Inflammatory macrophage (primary cell): ENCODE measurements at places on chromosomes 13 and 19.

GRCh38 chr13:48603375-48603774, 50.4 kb upstream of the CYSLTR2 start:
- DNase-seq, result no peak

DNA sequence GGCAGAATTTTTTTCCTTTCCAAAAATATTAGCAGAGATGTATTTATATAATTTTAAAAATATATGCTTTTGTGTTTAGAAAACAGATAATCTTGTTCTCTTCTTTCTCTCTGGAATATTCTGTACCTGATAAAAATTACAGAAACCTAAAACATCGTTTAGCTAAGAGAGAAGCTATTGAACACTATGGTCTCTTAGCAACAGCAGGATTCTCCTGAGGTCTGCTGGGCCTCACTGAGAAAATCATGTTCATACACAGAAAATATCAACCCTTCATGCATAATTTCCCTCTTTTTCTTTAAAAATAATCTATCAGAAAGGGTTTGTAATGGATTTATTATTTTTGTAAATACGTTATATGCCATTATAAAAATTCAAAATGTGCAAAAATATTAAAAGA, 242.2 kb downstream of the DCLK1 start:
- no peak for DNase-seq

DNA sequence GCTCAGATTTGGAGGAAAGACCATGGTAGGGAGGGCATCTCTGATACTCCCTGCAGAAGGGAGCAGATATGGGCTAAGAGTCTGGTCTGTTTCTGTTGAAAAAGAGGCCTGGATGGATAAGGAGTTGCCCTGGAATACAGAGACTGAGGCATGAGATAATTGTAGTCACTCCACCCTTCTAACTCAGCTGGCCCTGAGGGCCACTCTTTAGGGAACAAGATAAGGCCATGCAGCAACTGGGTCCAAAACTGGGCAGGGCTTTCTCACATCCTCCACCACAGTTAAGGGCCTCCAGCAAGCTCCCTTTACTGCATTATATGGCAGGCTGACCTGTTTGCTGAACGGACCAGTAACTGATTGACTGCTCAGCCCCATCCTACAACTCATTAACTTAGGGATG, 1.3 kb downstream of the ZNF749 start:
- DNase-seq, result no peak

- no peak for DNase-seq
Observed at GRCh38 chr13:59038824-59039223, 1124.9 kb downstream of the DIAPH3 start.

DNA sequence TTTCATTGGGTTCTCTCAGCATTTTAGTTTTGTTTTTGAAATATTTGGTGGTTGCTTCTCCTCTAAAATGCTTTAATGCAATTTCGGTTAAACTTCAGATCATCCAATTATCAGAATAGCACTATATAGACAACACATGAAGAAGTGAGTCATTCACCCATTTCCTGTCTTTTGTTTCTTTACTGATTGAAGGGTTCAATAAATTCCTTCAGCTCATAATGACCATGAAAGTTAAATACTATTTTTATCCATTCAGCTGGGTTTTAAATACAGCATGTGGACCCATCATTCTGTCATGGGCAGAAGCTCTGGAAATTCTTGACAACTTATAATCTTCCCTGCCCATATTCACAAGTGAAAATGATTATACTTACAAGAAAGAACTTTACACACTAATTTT, 187.2 kb downstream of the ITGBL1 start:
- DNase-seq, result no peak

GRCh38 chr19:14475251-14476073, at the start of gene PTGER1:
Gene PTGER1 (minus strand): TSS chr19:14475354. CDS start chr19:14474320, 1,034 bp downstream.
- peak; percentile 20 for DNase-seq

- no peak for DNase-seq
Observed at GRCh38 chr19:13974073-13974472, 21.8 kb downstream of the DCAF15 start.

GRCh38 chr19:50830266-50831025, 2.9 kb downstream of the KLK15 start:
- no peak for DNase-seq

DNA sequence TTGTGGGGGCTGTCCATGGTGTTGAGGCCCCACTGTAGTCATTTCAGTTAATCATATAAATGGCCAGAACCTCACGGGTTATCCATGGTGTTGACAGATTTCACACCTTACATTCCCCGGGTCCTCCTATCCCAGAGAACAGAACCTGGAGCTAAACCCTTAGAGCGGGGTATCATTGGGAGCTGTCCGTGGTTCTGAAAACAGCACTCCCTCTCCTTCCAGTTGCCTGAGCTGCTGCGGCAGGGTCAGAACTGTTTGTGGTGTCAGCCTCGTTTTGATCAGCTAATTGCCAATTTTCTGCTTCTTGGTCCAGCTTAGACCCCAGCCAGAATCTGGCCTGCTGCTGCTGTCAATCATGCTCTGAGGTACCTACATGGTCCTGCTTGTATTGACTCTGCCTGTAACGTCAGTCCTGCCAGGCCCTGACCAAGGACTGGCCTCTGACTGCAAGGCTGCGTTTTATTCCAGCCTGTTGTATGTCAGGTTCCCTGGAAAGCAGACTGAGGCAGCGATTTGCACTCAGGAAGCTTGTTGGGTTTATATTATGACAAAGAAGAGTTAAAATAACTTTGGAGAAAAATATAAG, 55.8 kb upstream of the KCTD15 start:
- DNase-seq, result no peak

DNA sequence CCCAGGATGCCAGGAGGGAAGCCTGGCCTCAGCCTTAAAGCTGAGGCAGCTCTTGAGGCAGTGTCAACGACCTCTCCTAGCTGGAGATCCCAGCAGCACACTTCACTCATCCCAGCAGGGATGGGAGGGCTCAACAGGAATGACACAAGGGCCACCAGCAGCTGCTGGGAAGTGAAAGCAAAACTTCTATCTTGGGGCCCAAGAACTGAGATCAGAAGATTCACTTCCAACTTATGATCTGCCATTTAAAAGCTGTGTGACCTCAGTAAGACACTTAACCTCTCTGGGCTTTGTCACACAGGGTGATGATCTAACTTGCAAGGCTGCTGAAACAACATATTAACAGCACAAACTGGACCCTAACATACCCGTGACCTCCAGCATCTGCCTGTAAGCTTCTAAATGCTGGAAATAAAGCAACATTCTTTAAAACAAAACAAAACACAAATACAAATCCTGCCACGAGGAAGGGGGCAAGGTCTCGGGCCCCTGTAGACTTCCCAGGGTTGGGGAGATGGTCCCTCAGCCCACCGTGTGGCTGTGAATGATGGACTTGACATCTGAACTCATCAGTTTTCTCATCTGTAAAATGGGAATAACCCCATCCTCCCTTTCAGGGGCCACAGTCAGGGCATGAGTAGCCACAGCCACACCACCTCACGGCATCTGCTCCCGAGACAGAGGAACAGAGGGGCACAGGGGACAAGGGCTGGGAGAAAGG, 22.7 kb downstream of the ELL start:
- DNase-seq, result peak; percentile 46

GRCh38 chr19:51811344-51811743, 16.4 kb downstream of the FPR3 start:
- peak; percentile 95 for DNase-seq

DNA sequence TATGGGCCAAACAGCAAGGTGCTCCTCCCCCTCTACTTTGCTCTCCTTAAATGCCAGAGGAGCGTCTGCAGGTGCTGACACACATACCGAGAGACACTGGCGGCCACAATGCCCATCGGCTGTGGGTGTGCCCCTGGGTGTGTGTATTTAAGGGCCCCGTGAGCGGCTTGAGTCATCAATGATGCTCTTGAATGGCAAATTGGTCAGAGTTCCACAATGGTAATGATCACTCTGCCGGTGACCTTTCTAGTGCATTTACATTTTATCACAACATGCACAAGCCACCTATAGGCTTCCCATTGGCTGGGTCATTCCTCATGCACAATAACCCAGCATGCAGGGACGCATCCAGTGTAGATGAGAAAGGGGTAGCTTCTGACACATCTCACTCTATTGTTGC, 124.8 kb downstream of the ZNF536 start:
- no peak for DNase-seq

DNA sequence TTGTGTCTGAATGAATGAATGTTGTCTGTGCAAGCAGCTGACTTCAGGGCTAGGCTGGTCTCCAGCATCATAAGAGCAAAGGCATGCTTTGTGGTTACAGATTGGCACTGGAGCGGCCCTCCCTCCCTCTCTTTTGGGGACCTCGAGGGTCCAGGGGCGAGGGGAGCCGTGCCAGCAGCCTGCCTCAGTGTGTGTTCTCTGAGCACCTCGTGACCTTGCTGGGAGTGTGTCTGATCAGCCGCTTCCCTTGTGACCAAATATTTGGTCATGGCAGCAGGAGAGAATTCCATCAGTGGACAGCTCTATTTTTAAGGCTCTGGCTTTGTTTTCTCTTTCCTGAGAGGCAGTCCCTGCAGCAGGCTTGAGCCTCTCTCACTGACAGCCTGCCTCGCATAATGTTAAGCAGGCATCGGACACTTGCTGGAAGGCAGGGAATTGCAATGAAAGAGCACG, 329.7 kb downstream of the UQCRFS1 start:
- DNase-seq, result no peak

GRCh38 chr13:100059827-100060226, 29.1 kb upstream of the PCCA start:
- DNase-seq, result no peak

- DNase-seq, result no peak
Observed at GRCh38 chr13:107457686-107458085, 757.6 kb downstream of the LIG4 start.

GRCh38 chr19:49949742-49950589, 11.0 kb downstream of the SIGLEC11 start:
- no peak for DNase-seq

DNA sequence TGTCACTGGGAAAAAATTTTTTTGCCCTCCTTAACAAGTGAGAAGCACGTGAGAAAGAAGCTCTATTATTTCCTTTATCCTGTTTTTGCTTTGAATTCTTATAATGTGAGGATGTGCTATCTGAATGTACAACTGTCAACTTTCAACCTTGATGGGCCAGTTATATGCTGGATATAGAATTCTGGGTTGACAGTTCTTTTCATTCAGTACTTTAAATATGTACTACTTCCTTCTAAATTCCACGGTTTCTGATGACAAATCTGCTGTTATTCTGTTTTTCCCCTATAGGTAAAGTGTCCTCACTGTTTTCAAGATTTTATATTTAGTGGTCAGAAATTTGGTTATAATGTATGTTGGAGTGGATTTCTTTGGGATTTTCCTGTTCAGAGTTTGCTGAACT, 29.9 kb downstream of the ZDHHC20 start:
- DNase-seq, result no peak

GRCh38 chr13:79711631-79712030, 230.7 kb downstream of the NDFIP2 start:
- no peak for DNase-seq

GRCh38 chr13:95641291-95642027, 3.0 kb downstream of the DZIP1 start:
- no peak for DNase-seq

DNA sequence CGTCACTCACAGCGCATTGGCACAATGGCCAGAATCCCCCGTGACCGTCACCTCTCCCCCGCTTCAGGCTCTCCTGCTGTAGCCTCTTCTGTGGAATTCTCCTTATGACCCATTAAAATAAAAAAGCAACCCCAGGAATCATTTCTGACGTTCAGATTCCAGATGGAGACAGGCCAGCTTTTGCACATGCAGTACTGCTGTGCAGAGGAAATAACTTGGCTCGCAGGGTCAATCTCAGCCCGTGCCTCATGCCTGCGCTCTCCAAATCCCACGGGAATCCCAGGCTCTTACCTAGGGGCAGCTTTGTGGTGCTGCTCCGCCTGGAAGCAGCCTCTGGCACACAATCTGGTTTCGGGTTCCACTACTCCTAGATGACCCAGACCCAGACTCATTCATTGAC, 32.7 kb upstream of the SOX1 start:
- DNase-seq, result no peak

DNA sequence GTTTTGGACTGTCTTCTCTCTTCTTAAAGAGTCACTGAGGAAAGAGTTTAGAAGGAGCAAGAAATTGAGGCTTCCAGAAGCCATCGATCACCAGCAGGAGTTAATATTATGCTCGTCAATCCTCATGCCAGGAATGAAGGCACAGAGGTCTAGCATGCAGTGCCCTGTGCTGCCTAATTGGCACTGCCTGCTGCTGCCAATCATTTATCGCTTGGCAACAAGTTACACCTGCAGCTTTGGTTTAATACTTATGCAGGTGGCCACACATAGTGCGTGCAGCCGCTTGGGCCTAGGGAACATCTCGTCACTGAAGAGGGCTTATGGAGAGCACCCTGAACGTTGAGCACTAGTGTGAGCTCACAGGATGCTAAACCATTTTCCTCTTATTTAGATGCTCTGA, 2.7 kb upstream of the SOX1 start:
- DNase-seq, result no peak

GRCh38 chr19:4144666-4145249, 8.7 kb upstream of the CREB3L3 start:
- peak; percentile 5 for DNase-seq

GRCh38 chr19:53311897-53312296, 21.7 kb upstream of the ZNF845 start:
- no peak for DNase-seq

DNA sequence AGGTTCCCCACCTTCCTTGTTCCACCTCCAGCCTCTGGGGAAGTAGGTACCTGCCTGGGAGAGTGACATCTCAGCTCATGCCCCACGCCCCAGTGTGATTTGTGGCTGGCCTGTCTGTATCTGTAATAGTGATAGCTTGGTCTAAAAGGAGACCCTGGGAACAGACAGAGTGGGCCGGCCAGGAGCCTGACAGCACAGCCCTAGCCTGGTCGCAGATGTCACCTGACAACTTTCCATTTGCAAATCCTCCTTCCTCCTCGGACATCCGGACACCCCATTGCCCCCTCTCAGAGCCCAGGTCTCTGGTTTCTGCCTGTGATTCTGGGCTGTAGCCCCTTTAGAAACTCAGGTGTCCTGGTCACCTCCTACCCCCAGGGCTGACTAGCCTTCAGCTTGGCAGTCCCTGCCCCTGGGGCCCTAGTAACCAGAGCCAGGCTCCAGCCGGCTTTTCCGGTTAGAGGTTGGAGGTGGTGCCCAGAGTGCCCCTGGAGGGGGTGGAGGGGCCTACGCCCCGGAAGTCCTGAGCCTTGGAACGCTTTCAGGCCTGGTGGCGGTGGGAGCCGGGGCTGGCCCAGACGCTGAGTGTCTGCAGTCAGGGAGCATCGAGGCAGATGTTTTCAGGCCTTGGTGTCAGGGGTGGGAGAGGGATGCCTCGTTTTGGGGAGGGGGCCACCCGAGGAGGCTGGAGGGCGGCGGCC, 6.5 kb downstream of the LRRC8E start:
- no peak for DNase-seq

GRCh38 chr19:824885-825284, 2.8 kb upstream of the AZU1 start:
- peak; percentile 73 for DNase-seq

DNA sequence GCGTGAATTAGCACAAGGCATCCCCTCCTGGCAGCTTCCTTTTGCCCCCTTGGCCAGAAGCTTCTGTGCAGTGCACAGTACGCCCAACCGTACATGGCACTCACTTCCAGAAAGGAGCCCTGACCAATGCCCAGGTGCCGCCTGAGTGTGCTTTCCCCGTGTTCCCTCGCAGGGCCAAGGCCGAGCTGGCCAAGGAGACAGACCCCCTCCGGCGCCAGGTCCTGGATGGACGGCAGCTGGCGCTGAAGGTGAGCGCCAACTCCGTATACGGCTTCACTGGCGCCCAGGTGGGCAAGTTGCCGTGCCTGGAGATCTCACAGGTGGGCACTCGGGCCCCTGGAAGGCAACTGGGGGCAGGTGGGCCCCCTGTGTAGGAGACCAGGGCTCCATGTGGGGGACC, 9.4 kb upstream of the SPIB start:
- DNase-seq, result no peak
